ENCODE measurements at places on chromosomes 5 and 9.

DNA sequence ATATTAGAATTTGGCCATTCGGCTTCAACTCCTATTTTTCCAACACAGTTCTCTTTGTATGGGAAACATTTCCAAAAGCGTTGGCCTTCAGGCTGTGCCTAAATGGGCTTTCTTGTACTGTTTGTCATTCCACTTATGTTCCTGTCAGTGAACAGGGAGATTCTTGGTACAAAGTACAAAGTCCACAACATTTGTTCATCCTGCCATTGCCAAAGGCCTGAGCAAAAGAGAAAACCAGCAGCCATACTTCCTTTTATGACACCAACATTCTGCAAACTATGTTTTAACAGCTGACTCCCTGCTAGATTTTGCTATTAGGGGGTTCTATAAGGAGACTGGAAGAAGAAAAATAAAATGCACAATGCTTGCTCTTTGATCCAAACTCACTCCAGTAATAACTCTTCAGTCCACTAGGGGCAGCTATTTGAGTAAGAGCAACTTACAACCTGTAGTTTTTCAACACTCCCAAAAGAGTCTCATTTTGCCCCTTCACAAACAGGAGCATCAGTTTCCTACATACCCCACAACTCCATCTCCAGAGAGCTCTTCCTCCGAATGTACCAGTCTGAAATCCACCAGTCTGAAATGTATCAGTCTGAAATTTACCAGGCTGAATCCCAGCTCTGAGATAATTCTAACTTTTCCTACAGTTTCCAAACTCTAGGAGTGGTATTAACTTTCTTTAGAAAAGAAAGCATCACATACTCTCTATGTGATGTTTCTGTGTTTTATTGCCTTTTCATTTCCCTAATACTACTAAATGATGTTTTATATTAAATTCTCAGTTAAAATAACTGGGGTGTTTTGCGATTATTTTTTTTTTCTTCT is 693.8 kb downstream of the DNAH5 start:
- DNase-seq: no peak

- DNase-seq: no peak
These were observed 206.1 kb downstream of the TUSC1 start for GRCh38 chr9:25472085-25472607.

DNA sequence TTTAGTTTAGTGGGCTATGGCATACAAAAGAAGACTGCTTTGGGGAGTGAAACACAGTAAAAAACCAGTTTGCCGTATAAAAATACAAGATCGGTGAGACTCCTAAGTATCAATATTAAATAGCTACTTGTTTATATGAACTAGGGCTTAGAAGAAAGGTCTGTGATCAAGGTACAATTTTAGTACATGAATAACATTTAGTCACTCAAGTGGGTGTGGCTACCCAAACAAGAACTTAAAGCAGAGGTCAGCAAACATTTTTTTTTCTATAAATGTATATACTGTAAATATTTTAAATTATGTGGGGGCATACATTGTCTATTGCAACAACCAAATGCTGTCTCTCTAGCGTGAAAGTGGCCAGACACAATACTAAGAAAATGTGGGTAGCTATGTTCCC is 1452.5 kb upstream of the NUDT12 start:
- DNase-seq: no peak

GRCh38 chr5:149645725-149646124 is 64.4 kb downstream of the ARHGEF37 start:
- DNase-seq: no peak

DNA sequence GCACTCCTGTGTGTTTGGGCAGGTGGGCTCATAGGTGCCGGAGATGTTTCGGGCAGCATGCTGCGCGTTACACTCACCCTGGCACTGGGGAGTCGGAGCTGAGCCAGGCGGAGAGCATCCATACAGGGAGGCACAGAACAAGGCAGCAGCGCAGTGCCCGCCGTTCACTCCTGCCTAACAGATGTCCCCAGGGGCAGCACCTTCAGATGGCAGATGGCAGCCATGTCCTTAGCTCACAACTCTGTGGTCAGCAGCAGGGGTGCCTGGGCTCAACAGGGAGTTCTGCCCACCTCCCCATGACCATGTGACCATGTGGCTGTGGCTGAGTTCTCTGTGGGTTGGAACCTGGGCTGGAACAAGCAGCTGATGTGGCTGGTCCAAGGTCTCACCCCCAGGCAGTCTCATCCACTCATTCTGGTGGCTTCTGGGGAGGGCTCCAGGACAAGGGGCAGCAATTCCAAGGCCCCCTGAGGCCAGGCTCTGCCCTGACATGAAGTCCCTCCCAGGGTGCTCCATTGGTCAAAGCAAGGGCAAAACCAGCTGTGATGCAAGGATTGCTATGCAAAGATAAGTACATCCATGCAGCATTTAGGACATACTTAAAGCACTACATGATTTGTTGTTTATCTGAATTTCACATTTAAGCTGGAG is 64.2 kb downstream of the MRPL36 start:
- DNase-seq: no peak
